DMS 273 treated with DMSO at 0.1 percent for 48 hours (cell line): ENCODE measurements at places on chromosomes 16 and 17.

GRCh38 chr17:4948166-4948930 is at the start of gene PFN1:
TSS of gene PFN1 (minus strand) at chr17:4948530. CDS start at chr17:4948394, 136 bp downstream.
- peak; percentile 58 for DNase-seq

DNA sequence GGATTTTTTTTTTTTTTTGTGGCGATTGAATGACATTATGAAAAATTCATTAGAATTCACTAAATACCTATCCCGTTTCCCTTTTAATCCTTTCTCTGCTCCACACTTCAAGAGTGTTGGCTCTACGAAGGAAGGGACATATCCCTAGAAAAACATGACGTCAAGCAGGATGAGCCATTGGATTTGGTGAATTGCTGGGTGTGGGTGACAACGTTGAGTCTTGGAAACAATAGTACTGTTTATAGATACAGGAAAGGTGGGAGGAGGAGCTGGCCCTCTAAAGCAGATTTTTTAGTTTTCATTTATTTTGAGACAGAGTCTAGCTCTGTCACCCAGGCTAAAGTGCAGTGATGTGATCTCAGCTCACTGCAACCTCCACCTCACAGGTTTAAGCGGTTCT is 167.6 kb upstream of the FAM20A start:
- no peak for DNase-seq

- DNase-seq: no peak
Measured at GRCh38 chr16:52393448-52393847, 153.5 kb downstream of the TOX3 start.

GRCh38 chr16:89425523-89425922 is 64.8 kb downstream of the ANKRD11 start:
- DNase-seq: no peak

GRCh38 chr16:82671741-82672140 is 45.0 kb downstream of the CDH13 start:
- no peak for DNase-seq

- no peak for DNase-seq
Measured at GRCh38 chr16:71188956-71189712, 41.4 kb downstream of the HYDIN start.

GRCh38 chr16:3074860-3075522 is 9.6 kb downstream of the IL32 start:
- no peak for DNase-seq

GRCh38 chr17:43142153-43142552 is 17.0 kb upstream of the BRCA1 start:
- no peak for DNase-seq

- DNase-seq: peak; percentile 62
Measured at GRCh38 chr17:82863941-82864712, 24.3 kb upstream of the ZNF750 start.

GRCh38 chr17:56441308-56441707 is 152.2 kb upstream of the NOG start:
- no peak for DNase-seq

DNA sequence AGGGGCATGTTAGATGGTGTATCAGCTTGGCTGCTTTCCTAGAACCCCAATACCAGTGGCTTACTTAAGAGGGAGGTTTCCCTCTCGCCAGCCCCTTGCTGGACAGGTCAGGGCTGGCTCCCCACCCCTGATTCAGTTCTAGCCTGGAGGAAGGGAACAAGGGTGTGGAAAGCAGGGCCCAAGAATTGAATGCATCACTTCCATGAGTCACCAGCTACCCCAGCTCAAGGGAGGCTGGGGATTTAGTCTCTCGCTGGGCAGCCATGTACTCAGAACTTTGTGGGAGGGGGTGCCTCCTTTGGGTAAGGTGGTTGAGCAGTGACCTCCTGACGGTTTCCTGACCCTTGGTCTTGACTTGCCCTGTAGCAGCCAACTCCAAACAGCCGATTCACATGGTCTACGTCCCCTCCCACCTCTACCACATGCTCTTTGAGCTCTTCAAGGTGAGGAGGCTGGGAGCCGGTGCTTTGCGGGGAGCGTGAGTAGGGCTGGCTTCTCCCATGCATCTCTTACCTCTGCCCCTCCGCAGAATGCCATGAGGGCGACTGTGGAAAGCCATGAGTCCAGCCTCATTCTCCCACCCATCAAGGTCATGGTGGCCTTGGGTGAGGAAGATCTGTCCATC is 12.8 kb downstream of the PDK2 start:
- DNase-seq: no peak

GRCh38 chr16:86755571-86756006 is 177.2 kb downstream of the FOXL1 start:
- DNase-seq: no peak

GRCh38 chr16:82345318-82345717 is 175.3 kb upstream of the MPHOSPH6 start:
- DNase-seq: no peak

DNA sequence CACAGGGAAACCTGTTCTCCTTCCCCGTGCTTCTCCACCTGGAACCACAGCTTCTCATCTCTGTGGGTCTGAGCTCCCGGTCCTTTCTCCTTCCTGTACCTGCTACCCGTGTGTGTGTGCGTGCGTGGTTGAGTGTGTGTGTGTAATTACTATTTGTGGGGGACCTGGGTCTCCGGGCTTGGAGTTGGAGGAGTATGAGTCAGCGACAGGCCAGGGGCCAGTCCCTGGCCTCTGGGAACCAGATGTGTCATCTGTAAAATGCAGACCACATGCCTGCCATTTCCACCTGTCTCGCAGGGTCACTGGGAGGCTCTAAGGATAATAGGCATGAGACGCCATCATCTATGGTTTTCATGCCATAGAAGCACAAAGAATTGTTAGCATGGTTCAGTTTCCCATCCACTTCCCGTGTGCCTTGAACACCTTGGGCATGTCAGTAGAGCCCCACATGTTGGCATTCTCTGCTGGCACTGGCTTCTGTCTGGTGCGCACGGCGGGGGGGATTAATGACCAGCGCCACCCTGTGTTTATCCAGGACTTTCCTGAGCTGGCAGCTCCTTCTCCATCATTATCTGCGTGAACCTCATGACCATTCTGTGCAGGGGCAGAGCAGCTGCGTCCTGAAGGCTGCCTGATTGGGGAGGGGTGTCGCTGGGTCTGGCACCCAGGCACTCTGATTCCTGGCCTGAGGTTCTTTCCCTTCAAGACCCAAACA is 1.5 kb downstream of the ZNF205 start:
- DNase-seq: no peak

DNA sequence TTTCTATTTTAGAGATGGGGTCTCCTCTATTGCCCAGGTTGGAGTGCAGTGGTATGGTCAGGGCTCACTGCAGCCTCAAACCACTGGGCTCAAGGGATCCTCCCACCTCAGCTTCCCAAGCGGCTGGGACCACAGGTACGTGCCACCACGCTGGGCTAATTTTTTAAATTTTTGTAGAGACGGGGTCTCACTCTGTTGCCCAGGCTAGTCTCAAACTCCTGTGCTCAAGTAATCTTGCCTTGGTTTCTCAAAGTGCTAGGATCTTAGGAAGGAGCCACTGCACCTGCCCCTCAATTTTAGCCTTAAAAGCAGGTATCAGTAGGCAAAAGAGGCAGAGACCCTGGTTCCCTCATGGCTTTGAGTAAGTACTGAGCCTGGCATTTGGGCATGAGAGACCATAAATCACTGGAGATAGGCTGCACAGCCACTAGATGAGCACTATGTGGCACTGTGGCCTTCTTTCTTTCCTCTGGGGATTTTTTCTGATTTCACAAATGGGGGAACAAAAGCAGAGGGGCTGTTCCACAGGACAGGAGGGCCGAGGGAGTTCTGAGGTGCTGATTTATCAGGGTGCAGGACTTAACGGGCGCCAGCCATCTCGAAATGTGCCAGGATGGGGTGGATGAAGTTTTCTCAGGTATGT is 82.2 kb downstream of the PLXDC1 start:
- no peak for DNase-seq

- no peak for DNase-seq
Measured at GRCh38 chr17:8806926-8807550, 7.9 kb upstream of the MFSD6L start.

GRCh38 chr16:57352636-57353047 is 5.9 kb upstream of the CCL22 start:
- DNase-seq: no peak

GRCh38 chr17:34566201-34566600 is 13.2 kb upstream of the TMEM132E start:
- no peak for DNase-seq
